ENCODE measurements at places on chromosomes 1 and 21.

- DNase-seq, result no peak
Measured at GRCh38 chr1:35359995-35360394, 91.5 kb downstream of the ZMYM4 start.

DNA sequence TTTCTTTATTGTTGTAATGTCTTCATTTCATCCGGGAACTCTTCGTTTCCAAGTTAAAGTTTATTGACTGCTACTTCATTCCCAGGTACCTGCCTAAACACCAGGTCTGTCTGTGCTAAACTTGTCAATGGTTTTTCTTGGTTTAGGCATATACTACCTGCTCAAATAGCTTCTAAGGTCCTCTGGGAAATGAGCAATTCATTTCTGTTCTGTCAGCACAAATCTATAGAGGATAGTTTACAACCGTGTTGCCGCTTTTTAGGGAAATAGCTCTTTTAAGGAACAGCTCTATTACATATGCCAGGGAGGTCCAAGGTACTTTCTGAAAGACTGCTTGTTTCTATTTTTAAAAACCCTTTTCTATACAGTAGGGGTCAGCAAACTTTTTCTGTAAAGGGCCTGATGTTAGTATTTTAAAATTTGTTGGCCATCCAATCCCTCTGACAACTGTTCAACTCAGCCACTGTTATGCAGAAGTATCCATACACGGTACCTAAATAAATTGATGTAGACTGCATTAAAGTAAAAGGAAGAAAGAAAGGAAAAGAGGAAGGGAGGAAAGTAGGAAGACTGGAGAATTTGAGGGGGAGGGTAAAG is 222.7 kb upstream of the PTBP2 start:
- no peak for DNase-seq

GRCh38 chr1:96238426-96238825 is 483.2 kb upstream of the PTBP2 start:
- DNase-seq, result no peak

- no peak for DNase-seq
Measured at GRCh38 chr1:227919906-227920305, 27.8 kb downstream of the WNT9A start.

All from foreskin melanocyte (primary cell).